ENCODE measurements at places on chromosomes 2 and 18. TPM values are rescaled to one million over a fixed set of nuclear protein-coding genes. Genes with fewer than 3 reads are reported as not detected.
A peak's percentile ranks its signal among the peaks of the same experiment; 100 is the strongest.

The PNO1 gene
- total RNA-seq = 9.3 TPM

The HIBCH gene
- total RNA-seq = 25.0 TPM

DNA sequence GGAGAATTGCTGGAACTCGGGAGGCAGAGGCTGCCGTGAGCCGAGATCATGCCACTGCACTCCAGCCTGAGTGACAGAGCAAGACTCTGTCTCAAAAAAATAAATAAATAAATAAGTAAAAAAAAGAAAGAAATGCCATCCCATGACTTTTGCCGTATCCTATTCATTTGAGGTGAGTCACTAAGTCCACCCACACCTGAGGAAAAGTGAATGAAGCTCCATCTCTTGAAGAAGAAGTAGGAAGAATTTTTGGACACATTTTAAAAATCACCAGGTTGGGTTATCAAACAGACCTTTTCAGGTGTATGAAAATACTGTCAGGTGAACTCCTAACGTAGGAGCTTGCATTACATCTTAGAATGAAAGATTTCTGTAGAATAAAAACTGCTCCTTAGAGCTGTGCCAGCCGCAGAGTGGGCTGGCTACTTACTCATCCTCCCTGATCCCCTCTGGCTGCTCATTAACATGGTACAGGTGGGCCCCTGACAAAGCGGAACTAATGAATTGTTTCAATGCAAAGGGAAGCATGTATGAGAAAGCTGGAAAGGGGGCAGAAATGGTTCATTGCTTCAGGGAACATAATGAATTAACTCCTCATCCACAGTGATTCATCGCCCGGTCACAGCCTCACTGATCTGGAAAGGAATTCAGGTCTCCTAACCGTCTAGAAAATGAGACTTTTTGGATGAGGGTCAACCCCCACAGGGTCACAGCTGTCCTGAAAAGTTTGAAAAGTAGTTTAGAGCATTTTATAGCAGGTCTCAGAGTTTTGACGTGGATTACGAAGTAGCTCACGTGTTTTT, 191.4 kb downstream of the SPP2 start:
- no peak for DNase-seq
- H3K27me3 ChIP-seq = no peaks in the 10 kb centered on the region
- no peak overlapping the region for H3K27ac ChIP-seq
- no peak overlapping the region for H3K4me3 ChIP-seq

The CGREF1 gene
- 2.2 TPM for total RNA-seq

GRCh38 chr2:230922951-230923717, 1.9 kb downstream of the GPR55 start:
- no peaks in the 10 kb centered on the region for H3K4me1 ChIP-seq
- no peak for DNase-seq
- H3K27ac ChIP-seq = no peak overlapping the region
- H3K36me3 ChIP-seq = no peaks in the 10 kb centered on the region

DNA sequence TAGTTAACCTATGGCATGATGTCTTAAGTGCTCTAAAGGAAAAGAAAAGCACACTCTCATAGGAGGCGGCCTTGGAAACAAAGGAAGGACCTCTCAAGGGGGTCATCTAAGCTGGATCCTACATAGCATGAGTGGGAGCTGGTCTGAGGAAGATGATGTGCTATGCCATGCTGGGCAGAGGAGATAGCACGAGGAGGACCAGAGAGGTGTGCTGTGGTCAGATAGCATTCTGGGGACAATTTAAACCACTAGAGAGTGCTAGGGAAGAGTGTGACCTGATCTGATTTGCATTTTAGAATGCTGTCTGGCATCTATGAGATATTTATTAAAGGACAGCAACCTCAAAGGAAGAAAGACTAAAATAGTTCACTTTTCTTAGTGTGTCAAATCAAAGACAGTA, 910.1 kb upstream of the CELF4 start:
- DNase-seq = no peak
- no peaks in the 10 kb centered on the region for H3K27me3 ChIP-seq
- no peaks in the 10 kb centered on the region for H3K4me1 ChIP-seq
- H3K4me3 ChIP-seq = no peak overlapping the region

DNA sequence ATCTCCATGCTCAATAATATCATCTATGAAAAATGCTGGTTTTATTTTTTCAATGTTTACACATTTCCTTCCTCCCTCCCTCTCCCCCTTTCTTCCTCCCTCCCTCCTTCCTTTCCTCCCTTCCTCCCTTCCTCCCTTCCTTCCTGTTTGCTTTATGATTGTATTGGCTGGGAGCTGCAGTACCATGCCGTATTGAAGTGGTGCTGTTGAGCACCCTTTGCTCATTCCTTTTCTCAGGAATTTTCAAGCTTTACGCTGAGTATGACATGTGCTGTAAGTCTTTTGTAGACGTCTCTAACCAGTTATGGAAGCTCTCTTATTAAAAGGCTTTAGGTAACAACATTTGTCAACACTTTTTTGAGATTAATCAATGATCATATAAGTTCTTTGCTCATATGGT, 100.4 kb downstream of the SNTG2 start:
- H3K27me3 ChIP-seq = no peaks in the 10 kb centered on the region
- no peaks in the 10 kb centered on the region for H3K36me3 ChIP-seq
- H3K4me3 ChIP-seq = no peak overlapping the region
- DNase-seq = no peak

- H3K27me3 ChIP-seq = no peaks in the 10 kb centered on the region
- H3K27ac ChIP-seq = no peak overlapping the region
- H3K4me3 ChIP-seq = no peak overlapping the region
- no peaks in the 10 kb centered on the region for H3K36me3 ChIP-seq
- no peaks in the 10 kb centered on the region for H3K4me1 ChIP-seq
- DNase-seq = no peak
Observed at GRCh38 chr2:232444409-232445148, 11.4 kb upstream of the ALPI start.

The MFSD6 gene
- total RNA-seq = 84.7 TPM

DNA sequence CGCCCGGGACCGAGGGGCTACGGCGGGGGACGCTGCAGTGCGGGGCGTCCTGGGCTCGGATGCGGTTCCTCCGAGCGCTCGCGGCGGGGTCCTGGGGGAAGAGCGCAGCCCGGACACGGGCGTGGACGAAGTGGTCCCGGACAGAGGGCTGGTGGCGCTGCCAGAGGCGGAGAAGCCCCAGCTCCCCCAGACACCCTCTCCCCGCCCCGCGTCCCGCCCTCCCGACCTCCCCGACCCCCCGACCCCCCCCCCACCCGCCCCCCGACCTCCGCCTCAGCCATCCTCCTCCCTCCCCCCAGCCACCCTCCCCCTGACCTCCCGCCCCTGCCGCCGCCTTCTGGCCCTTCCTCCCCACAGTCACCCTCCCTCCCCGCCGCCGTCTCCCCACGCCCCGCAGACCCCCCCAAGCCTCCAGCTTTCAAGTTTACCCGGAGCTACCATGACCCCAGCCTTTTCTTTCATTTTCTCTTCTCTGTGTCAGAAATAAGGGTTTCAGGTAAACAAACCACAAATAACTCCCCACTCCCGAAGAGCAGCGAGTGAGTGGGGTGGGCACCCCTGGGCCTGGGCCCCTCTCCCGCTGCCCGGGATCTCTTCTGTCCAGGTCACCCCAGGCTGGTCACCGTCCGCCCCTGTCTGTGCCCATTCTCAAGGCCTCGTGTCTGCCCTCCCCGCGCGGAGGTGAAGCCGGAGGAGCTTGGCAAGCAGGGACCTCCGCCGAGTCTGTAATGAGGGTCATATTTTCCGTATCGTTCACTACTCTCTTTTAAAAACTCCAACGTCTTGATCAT, 5.1 kb downstream of the NFATC1 start:
- DNase-seq = no peak
- H3K27me3 ChIP-seq = no peaks in the 10 kb centered on the region
- peaks cover 51% of the 10 kb centered on the region for H3K4me1 ChIP-seq
- peak overlapping the region; percentile 93 for H3K27ac ChIP-seq
- no peaks in the 10 kb centered on the region for H3K36me3 ChIP-seq
- H3K4me3 ChIP-seq = peak overlapping the region; percentile 68

GRCh38 chr2:105114551-105114950, 76.7 kb downstream of the MRPS9 start:
- no peak for DNase-seq
- H3K4me3 ChIP-seq = no peak overlapping the region
- no peaks in the 10 kb centered on the region for H3K4me1 ChIP-seq
- no peaks in the 10 kb centered on the region for H3K27me3 ChIP-seq
- no peaks in the 10 kb centered on the region for H3K36me3 ChIP-seq

- H3K36me3 ChIP-seq = no peaks in the 10 kb centered on the region
- no peaks in the 10 kb centered on the region for H3K4me1 ChIP-seq
- no peak overlapping the region for H3K4me3 ChIP-seq
- no peaks in the 10 kb centered on the region for H3K27me3 ChIP-seq
- H3K27ac ChIP-seq = no peak overlapping the region
- DNase-seq = no peak
Observed at GRCh38 chr2:161020437-161020836, 139.8 kb upstream of the TANK start.

The FKBP7 gene
- total RNA-seq = 30.9 TPM

DNA sequence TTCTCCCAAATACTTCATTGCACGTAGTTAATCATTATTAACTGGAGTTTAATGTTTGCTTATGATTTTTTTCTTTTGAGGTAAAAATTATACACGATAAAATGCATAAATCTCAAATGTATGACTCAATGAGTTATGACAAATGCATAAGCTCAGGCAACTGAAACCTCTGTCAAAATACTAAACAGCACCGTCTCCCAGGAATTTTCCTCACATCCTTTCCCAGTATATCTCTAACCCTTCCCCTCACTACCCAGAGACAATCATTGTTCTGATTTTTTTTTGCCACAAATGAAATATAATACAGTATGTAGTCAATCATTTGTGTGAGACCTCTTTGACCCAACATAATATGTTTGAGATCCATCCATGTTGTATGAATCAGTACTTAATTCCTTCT, 606.5 kb downstream of the CPS1 start:
- no peaks in the 10 kb centered on the region for H3K36me3 ChIP-seq
- H3K4me1 ChIP-seq = no peaks in the 10 kb centered on the region
- no peak overlapping the region for H3K27ac ChIP-seq
- no peak for DNase-seq

DNA sequence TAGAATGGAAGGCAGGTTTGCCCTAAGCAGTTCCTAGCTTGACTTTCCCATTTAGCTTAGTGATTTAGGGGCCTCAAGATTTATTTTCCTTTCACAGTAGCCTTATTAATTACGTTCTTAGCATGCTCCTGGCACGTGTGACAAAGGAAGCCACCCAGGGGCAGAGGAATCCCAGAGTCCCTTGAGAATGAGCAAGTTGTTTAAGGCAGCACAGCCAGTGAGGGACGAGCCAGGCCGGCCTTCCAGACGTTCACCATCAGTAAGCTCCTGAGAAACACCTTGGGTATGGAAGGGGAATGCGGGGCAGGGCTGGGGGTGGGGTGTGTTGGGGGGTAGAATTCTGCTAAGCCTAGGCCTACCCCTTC, 76.3 kb downstream of the SOWAHC start:
- DNase-seq = no peak
- no peaks in the 10 kb centered on the region for H3K36me3 ChIP-seq
- peaks cover 63% of the 10 kb centered on the region for H3K4me1 ChIP-seq
- peak overlapping the region; percentile 61 for H3K27ac ChIP-seq
- no peak overlapping the region for H3K4me3 ChIP-seq

- H3K4me3 ChIP-seq = no peak overlapping the region
- H3K27ac ChIP-seq = no peak overlapping the region
- H3K4me1 ChIP-seq = peaks cover 9% of the 10 kb centered on the region
Observed at GRCh38 chr2:174442546-174443510, 44.0 kb downstream of the GPR155 start.

- no peaks in the 10 kb centered on the region for H3K27me3 ChIP-seq
- DNase-seq = no peak
- H3K4me1 ChIP-seq = no peaks in the 10 kb centered on the region
- H3K4me3 ChIP-seq = no peak overlapping the region
- peak overlapping the region; percentile 62 for H3K27ac ChIP-seq
- H3K36me3 ChIP-seq = no peaks in the 10 kb centered on the region
Observed at GRCh38 chr2:160970052-160970965, 189.9 kb upstream of the TANK start.

The RUFY4 gene
- not detected for total RNA-seq

Measured in vagina (tissue), 2 donors.